ENCODE measurements at places on chromosomes 1 and 21.
A peak's percentile ranks its signal among the peaks of the same experiment; 100 is the strongest.

DNA sequence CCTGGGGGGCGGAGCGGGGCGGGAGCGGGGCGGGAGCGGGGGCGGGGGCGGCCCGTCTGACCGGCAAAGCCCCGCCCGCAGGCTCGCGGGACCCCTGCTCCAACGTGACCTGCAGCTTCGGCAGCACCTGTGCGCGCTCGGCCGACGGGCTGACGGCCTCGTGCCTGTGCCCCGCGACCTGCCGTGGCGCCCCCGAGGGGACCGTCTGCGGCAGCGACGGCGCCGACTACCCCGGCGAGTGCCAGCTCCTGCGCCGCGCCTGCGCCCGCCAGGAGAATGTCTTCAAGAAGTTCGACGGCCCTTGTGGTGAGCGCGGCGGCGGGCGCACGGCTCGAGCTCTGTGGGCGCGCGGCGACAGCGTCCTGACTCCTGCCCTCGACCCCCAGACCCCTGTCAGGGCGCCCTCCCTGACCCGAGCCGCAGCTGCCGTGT, 21.2 kb downstream of the AGRN start:
- no peak for DNase-seq

GRCh38 chr1:201556841-201557571, 18.1 kb downstream of the NAV1 start:
- DNase-seq, result no peak

DNA sequence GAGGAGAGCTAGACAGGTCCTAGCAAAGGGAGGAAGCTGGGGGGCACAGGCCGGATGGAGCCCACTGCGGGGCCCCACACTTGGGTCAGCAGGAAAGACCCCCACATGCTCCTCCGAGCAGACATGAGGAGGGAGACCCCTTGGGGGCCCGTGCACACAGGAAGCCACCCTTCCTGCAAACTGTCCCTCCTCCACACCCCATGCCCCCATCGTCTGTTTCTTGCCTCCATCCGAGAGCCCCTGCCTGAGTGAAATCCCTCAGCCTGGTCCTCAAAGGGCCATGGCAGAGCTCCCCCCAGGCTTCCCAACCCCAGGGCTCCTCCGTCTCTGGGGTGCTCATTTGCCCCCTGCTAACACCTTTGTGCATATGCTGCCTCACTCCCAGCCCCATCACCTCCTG, 168.0 kb downstream of the PRDM16 start:
- no peak for DNase-seq

DNA sequence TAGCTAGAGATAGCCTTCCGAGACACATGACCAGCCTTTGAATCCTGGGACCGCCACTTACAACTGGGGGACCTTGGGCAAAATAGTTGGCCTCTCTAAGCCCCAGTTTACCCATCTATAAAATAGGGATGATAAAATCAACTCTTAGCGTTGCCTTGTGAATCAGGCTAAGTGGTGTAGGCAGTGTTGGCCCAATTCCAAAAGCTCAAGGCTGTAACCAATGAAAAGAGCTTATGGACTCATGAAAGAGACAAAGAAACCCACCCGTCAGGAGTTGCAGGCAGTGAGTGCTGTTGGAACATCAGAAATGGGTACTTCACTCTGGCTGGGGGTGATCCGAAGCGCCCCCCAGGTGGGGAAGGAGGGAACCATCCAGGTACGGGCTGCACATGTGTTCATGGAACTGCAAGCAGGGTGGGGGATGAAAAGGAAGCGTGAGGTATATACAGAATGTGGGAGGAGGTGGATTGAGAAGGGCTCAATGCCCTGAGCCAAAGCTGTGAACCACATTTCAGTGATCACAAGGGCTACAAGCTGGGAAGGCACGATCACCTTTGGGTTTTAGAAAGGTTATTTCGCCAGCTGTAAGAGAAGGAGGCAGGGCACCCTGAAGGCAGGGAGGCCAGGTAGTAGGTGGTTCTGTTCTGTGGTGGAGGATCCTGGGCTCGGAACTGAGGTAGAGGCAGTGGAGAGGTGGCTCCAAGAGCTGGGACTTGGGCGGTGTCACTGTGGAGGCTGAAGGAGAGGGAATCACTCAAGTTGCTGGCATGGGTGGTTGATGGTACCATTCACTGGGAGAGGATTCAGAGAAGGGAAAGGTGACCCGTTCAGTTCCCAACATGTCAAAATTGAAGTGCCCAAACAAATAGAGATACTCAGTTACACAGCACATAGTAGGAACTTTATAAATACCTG, 11.4 kb upstream of the KIAA1614 start:
- DNase-seq, result no peak

- no peak for DNase-seq
Observed at GRCh38 chr21:45154511-45155508, 80.4 kb downstream of the ADARB1 start.

- no peak for DNase-seq
Observed at GRCh38 chr21:44872649-44873355, 688 bp downstream of the PTTG1IP start.

DNA sequence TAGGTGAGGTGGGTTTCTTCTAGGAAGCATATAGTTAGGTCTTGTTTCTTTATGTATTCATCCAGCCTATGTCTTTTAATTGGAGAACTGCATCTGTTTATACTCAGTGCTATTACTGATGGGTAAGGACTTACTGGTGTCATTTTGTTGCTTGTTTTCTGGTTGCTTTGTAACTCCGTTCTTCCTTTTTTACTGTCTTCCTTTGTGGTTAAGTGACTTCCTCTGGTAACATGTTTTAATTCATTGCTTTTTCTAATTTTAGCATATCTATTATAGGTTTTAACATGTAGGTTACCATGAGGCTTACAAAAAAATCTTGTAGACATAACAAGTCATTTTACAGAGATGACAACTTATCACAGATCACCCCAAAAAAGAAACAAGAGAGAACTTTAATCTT, 160.8 kb downstream of the VAV3 start:
- DNase-seq, result no peak

DNA sequence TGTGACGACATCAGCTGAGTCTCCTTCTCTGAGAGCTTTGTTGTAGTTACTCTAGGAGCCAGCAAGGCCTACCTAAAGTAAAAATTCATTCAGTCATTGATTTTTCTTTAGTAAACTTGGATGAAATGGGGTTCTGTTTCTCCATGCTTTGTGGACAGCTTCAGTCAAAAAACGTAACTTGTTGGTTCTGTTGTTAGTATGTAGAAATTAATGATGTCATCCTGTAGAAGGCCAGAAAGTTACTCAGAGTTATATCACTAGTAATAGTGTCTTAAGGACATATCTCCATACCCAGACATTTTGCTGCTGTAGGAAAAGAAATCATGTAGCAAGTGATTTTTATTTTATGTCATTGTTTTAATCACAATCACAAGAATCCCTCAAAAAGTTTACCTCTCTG, 43.0 kb downstream of the KDM1A start:
- no peak for DNase-seq

GRCh38 chr1:49190138-49190537, 413.4 kb upstream of the BEND5 start:
- DNase-seq, result no peak

DNA sequence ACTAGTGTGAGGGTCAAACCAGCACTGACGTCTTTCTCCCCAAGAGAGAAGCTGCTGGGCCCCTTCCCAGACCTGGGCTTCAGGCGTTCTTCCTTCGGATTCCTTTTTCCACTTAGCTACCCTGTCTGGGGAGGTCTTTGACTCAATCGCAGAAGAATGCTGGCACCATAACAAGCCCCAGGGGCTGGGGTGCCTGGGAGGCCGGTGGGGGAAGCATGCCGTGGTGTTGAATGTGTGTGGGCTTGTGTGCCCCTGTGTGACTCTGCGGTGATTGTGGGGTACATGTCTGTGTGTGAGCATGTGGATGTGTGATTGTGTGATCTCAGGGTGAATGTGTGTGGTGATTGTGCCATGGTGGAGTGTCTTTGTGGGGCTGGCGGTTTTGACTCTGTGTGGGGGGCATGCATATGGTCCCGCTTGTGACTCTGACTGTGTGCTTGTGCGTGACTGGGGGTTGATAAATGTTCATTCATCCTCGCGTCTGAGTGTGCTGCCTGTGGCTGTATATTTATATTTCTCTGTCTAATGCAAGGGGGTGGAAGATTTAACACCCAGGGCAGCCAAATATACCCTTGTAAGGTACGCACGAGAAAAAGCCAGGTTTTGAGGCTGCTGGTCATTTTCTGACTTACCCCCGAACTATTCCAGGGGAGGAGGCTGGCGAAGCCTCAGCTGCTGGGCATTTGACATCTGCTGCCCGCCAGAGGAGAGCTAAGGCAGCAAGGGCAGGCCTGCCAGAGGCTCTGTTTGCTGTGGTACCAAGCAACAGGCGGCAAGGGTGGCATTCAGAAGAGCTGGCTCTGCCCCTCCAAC, 1.1 kb upstream of the SYNC start:
- DNase-seq, result no peak

GRCh38 chr1:201656311-201657032, 117.5 kb downstream of the NAV1 start:
- DNase-seq, result no peak

GRCh38 chr1:94093996-94094395, 27.0 kb downstream of the ABCA4 start:
- no peak for DNase-seq

GRCh38 chr1:53420341-53420740, 38.9 kb upstream of the DMRTB1 start:
- no peak for DNase-seq

GRCh38 chr1:108077991-108078390, 113.0 kb upstream of the VAV3 start:
- no peak for DNase-seq

DNA sequence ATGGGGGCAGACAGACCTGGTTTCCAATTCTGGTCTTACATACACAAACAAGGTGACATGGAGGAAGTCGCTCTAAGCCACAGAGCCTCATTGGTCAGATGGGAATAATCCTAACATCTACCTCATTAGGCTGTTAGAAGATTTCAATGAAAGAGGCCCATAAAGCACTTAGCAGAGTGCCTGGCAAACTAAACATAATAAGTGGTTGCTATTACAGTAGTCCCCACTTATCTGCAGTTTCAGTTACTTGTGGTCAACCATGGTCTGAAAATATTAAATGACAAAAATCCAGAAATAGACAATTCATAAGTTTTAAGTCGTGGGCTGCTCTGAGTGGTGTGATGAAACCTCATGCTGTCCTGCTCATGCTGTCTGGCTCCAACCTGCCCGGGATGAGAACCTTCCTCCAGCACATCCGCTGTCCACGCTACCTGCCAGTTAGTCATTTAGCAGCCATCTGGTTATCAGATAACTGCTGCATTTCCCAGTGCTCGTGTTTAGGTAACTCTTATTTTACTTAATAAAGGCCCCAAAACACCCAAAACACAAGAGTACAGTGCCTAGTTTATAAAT, 112.3 kb downstream of the DDX20 start:
- DNase-seq, result no peak

DNA sequence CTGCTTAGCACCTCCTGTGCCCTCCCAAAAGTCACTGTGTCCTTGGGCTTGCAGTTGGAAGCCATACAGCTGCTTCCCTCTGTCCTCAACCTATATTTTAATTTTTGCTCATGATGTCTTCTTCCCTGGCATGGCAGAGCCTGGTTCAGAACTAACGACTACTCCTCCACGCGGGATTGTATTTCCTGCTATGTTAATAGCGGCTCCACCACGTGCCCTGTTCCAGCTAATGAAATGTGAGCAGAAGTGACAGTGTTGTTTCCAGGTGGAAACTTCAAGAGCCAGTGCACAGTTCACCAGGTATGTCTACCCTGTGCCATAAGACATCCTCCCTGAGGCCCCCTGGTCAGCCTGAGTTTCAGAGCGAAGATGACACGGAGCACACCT, 52.1 kb downstream of the DHRS3 start:
- no peak for DNase-seq

GRCh38 chr1:41013796-41014195, 7.7 kb downstream of the SLFNL1 start:
- DNase-seq, result no peak

- DNase-seq, result no peak
Observed at GRCh38 chr1:165734906-165735305, 33.8 kb downstream of the TMCO1 start.

- no peak for DNase-seq
Observed at GRCh38 chr1:59707178-59707791, 107.5 kb upstream of the HOOK1 start.

DNA sequence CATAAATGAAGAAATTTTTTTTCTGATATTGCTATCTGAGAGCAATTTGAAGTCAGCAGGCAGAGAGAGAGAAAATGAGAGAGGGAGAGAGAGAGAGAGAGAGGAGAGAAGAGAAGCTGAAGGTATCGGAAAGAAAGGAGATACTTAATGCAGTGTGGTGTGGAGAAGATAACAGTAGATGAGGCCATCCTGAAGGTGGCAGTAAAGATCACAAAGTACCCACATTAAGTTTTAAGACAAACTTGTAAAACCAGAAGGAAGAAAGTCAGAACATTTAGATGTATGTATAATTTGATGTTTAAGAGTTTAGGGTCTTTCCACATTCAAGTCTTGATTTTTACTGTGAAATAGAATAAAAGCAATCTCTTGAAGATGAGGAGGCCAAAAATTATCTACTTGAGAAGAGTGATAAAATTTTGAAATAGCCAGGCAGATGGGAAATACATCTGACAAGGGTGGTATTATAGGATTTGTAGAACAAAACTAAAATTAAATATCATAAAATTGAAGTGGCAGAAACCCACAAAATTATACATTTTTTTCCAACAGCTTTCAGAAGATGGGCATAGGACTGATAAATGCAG, 1753.4 kb downstream of the MRPL39 start:
- DNase-seq, result no peak

GRCh38 chr1:11145741-11146140, 43.4 kb upstream of the ANGPTL7 start:
- no peak for DNase-seq

DNA sequence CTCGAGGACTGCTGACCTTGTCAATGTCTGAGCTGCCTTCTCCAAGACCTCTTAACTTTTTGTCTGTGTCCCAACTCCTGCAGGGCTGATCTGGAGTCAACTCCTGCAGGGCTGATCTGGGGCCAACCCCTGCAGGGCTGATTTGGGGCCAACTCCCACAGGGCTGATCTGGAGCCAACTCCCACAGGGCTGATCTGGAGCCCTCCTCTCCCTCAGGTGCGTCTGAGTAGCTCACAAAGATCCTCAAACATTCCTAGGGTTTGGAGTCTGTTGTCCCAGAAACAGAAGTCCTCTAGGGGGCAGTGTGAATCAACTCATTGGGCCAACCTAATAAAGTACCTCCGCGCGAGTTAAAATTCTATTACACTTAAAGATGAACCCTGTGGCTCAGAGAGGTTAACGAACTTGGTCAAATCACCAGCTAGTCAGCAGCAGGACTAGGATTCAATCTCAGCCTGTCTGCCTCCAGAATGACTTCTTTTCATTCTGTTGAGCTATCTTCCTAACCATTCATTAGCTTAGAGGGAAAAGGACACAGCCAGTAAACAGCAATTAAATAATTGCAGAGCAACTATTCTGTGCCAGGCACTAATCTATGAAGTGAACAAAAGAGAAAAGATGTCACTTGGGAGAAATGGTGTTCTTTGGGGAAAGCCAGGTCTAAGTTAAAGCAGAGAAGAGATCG, 17.2 kb upstream of the RLF start:
- DNase-seq, result peak; percentile 35

DNA sequence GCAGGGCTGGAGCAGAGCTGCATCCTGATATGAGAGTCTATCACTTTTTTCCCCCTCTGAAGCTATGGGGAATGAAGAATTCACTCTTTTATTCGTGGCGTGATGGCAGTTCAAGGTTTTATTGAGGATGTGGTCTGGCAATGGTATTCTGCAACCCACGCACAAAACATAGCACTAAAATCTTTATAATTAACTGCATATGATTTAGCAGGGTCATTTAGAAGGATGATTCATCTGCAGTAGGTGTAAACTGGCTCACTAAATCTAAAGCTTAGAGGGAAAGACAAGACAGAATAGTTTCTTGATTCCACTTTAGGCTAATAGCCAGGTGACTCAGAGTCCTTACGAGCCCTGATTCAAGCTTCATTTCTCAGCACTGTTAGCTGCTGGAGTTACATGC, 25.0 kb upstream of the CHRM3 start:
- no peak for DNase-seq

All from stimulated activated CD4-positive, alpha-beta T cell treated with anti-CD3 and anti-CD28 coated beads, Interleukin-1b, Interleukin-23, amount 100 ng/mL, for 1 hour (primary cell).